GM23338 (cell line): ENCODE measurements at places on chromosomes 7 and 10. TPM values are rescaled to one million over a fixed set of nuclear protein-coding genes. Genes with fewer than 3 reads are reported as not detected.

DNA sequence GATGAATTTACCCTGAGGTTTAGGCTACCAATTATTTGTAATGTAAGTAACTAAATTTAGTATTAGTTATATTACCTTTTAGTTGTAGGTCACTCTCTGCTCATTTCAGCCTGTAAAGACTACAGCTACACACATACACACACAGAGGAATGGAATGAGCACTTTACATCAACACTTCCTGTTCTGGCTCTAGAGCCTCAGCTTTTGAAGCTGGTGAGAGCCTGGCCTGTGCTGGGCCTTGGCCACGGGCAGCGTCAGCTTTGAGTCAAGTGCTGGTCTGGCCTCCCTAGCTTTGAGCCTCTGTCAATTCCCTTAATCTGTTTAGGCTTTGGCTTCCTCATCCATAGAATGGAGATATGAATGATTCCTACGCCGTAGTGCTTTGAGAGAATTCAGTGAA is 141.7 kb downstream of the EGFR start:
- no peaks in the 10 kb centered on the region for H3K27me3 ChIP-seq
- H3K36me3 ChIP-seq: no peaks in the 10 kb centered on the region
- no peak overlapping the region for H3K4me3 ChIP-seq
- no peak for DNase-seq
- H3K27ac ChIP-seq: no peak overlapping the region

The LLCFC1 gene
- not detected in 2 replicates for total RNA-seq

The THSD7A gene
- total RNA-seq: 1.3 and 1.7 TPM in 2 replicates

The ANKRD26 gene
- total RNA-seq: 7.1 and 7.9 TPM in 2 replicates

The HOGA1 gene
- total RNA-seq: not detected in 2 replicates

- peaks cover 36% of the 10 kb centered on the region for H3K4me1 ChIP-seq
- peak overlapping the region; percentile 95 for H3K27ac ChIP-seq
- peaks cover 15% of the 10 kb centered on the region; the same call in 1 of the 2 replicates for H3K36me3 ChIP-seq
- peak; percentile 31 for DNase-seq
- H3K4me3 ChIP-seq: peak overlapping the region; percentile 85
Measured at GRCh38 chr10:44382981-44383748, 1.7 kb downstream of the CXCL12 start.

GRCh38 chr10:89567576-89568245 is 32.3 kb upstream of the SLC16A12 start:
- H3K27me3 ChIP-seq: no peaks in the 10 kb centered on the region
- H3K36me3 ChIP-seq: no peaks in the 10 kb centered on the region
- H3K4me1 ChIP-seq: peaks cover 6% of the 10 kb centered on the region
- DNase-seq: no peak

The VPS50 gene
- 12.3 and 20.5 TPM in 2 replicates for total RNA-seq

- H3K27me3 ChIP-seq: no peaks in the 10 kb centered on the region
- H3K36me3 ChIP-seq: no peaks in the 10 kb centered on the region
- H3K27ac ChIP-seq: no peak overlapping the region
Measured at GRCh38 chr10:24496906-24497305, 226.8 kb downstream of the ARHGAP21 start.

DNA sequence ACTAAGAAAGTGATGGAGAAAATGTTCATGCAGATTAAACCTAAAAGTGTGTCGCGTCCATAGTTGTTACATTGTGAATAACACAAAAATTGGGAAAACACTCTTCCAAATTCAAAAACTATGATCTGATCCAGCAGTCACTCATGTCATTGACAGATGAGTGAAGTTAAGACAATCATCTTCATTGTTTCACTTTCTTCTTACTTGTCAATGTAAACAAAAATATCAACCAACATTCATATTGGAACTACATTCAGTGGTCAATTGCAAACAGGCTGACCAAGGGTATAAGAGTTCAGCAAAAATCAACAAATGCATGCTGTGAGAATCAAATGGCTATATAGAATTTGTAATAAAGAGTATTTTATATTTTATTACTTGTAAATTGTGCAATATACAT is 1.8 kb downstream of the FRMPD2 start:
- no peaks in the 10 kb centered on the region for H3K27me3 ChIP-seq
- no peak overlapping the region for H3K27ac ChIP-seq
- no peaks in the 10 kb centered on the region for H3K36me3 ChIP-seq
- no peak overlapping the region for H3K4me3 ChIP-seq
- H3K4me1 ChIP-seq: no peaks in the 10 kb centered on the region

DNA sequence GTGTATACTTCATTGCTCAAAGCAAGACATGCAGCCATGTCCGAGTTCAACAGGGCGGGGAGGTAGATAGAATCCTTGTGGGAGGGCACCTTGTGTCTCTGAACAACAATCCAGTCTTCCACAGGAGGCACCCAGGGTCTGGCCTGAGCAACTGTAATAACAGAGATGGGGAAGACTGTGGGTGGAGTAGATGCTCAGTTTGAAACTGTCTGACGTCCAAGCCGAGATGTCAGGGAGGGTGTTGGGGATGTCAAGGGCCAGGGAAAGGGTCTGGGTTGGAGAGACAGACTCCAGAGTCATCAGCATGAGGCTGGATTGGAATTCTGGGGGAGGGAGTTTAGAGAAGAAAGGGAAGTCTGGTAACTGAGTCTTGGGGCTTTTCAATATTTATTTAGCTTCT is 88.0 kb downstream of the FANK1 start:
- DNase-seq: no peak
- H3K36me3 ChIP-seq: no peaks in the 10 kb centered on the region
- H3K27me3 ChIP-seq: no peaks in the 10 kb centered on the region
- peaks cover 5% of the 10 kb centered on the region; the same call in 1 of the 2 replicates for H3K4me1 ChIP-seq
- H3K27ac ChIP-seq: no peak overlapping the region

- no peak overlapping the region for H3K4me3 ChIP-seq
- H3K27me3 ChIP-seq: no peaks in the 10 kb centered on the region
- DNase-seq: no peak
- H3K4me1 ChIP-seq: no peaks in the 10 kb centered on the region
- no peaks in the 10 kb centered on the region for H3K36me3 ChIP-seq
Measured at GRCh38 chr10:70828923-70829322, 13.2 kb downstream of the SGPL1 start.

DNA sequence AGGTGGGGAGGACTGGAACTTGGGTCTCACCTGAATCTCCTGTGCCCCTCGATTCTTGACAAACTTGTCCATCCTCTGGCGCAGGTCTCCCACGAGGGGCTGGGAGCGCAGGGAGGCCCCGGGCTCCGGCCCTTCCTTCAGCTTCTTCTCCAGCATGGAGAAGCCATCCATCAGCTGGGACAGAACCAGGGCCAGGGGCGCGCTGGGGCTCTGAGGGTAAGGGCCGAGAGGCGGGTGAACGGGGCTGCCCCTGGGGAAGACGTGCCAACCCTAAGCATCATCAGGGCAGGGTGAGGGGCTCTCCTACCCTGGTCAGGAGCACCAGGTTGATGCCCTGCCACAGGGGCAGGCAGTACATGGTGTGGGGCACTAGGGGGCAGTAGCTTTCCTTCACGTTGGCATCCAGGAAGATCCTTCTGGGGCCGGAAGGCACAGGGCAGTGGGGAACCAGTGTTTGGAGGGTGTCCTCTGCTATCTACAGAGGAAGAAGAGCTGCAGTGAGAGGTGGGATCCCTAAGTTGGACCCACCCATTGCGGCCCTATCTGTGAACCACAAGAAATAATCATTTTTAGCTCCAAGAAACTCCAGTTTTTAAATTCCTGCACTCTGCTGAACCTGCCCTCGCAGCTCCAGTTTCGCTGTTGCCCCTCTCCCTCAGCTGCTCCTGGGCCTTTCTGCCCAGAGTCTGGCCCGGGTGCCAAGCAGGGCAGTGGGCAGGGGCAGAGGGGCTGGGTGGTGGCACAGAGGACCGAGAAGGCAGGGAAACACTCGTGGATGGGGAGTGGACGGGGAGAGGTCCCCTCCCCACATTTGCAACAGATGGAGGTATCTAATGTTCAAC is 10.8 kb upstream of the PYROXD2 start:
- DNase-seq: peak; percentile 87
- H3K4me1 ChIP-seq: no peaks in the 10 kb centered on the region
- H3K36me3 ChIP-seq: no peaks in the 10 kb centered on the region
- H3K27me3 ChIP-seq: no peaks in the 10 kb centered on the region

- H3K27ac ChIP-seq: no peak overlapping the region
- DNase-seq: no peak
- no peaks in the 10 kb centered on the region for H3K36me3 ChIP-seq
- no peaks in the 10 kb centered on the region for H3K27me3 ChIP-seq
- H3K4me3 ChIP-seq: no peak overlapping the region
Measured at GRCh38 chr7:122675011-122675410, 23.9 kb downstream of the RNF133 start.

- H3K4me1 ChIP-seq: no peaks in the 10 kb centered on the region; the same call in 1 of the 2 replicates
- no peak overlapping the region for H3K4me3 ChIP-seq
- no peak overlapping the region for H3K27ac ChIP-seq
- no peak for DNase-seq
- H3K27me3 ChIP-seq: no peaks in the 10 kb centered on the region
Measured at GRCh38 chr7:156751319-156751718, 110.7 kb downstream of the RNF32 start.

The HMX3 gene
- total RNA-seq: 0.23 and 0.35 TPM in 2 replicates

DNA sequence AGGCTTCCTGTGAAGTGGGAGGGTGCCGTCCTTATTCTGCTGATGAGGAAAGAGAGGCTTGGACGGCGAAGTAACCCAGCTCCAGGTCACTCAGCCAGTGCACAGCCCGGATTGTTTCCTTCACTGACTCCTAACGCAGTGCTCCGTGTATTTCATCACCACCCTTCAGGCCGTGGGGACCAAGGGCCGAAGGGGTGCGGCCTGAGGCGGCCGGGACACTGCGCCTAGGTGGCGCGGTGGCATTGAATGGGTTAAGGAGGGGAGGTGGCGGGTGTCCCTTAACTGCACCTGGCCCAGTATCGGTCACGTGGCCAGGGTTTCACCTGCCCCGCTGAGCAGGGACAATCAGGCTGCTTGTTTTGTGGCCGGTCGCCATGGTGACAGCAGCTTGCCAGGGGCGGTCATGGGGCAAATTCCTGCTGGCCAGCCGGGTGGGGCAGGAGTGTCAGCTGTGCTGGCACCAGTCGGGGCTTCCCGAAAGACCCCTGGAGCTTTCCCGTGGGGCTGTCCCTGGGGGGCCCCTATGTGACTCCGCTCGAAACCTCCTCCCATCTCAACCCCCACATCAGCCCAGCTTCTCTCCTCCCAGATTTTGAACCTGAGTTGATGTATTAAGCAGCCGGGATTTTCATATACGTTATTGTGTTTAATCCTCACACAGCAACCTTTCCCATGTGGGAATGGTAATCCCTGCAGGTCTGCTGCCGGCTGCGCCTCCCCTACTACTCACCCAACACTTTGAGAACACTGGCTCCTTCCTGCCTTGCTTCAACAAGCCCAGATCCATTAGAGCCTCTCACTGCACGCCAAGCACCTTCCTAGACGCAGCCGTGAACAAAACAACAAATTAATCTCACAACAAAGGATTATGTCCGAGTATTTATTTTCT is 4.4 kb upstream of the ABHD11 start:
- H3K4me3 ChIP-seq: peak overlapping the region; percentile 44
- peak overlapping the region; percentile 83 for H3K27ac ChIP-seq
- peaks cover 35% of the 10 kb centered on the region for H3K27me3 ChIP-seq

The C10orf90 gene
- 0.43 and 0.76 TPM in 2 replicates for total RNA-seq

DNA sequence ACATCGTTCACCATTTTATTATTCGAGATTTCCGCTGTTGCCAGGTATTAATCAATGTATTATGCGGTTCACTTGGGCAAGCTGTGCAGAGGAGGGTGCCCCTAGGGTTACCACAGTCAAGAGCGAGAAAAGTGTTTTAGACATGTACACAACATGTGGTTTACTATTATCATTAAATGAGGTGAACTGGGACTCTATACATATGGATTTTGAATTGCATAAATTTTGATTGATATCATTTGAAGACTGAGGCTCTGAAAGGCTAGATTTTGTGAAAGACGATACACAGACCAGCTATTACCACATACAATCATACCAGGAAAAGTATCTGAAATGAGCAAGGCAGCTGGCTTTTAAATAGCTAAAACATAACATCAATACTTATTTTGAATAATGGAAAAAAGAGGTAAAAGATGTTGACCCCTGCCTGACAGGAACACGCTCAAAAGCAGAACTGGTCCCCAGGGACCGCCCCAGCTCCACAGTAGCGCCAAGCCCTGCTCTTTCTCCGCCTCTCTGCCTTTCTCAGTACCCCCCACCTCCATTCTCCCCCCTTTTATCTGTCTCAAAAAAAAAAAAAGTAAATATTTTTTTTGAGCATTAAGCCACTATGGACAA is 413.4 kb upstream of the MKI67 start:
- H3K27ac ChIP-seq: no peak overlapping the region
- peaks cover 89% of the 10 kb centered on the region for H3K4me1 ChIP-seq
- no peaks in the 10 kb centered on the region for H3K36me3 ChIP-seq
- no peak for DNase-seq
- H3K27me3 ChIP-seq: no peaks in the 10 kb centered on the region
- peak overlapping the region; percentile 48 for H3K4me3 ChIP-seq

GRCh38 chr7:32507414-32507813 is 12.1 kb downstream of the AVL9 start:
- H3K27ac ChIP-seq: no peak overlapping the region
- H3K36me3 ChIP-seq: no peaks in the 10 kb centered on the region
- no peak for DNase-seq
- no peaks in the 10 kb centered on the region for H3K27me3 ChIP-seq
- H3K4me3 ChIP-seq: no peak overlapping the region

- H3K4me1 ChIP-seq: peaks cover 7% of the 10 kb centered on the region; the same call in 1 of the 2 replicates
- no peaks in the 10 kb centered on the region for H3K27me3 ChIP-seq
- H3K36me3 ChIP-seq: no peaks in the 10 kb centered on the region
- no peak overlapping the region for H3K4me3 ChIP-seq
- H3K27ac ChIP-seq: no peak overlapping the region
- peak; percentile 76 for DNase-seq
Measured at GRCh38 chr7:108613147-108613948, 43.7 kb downstream of the DNAJB9 start.

DNA sequence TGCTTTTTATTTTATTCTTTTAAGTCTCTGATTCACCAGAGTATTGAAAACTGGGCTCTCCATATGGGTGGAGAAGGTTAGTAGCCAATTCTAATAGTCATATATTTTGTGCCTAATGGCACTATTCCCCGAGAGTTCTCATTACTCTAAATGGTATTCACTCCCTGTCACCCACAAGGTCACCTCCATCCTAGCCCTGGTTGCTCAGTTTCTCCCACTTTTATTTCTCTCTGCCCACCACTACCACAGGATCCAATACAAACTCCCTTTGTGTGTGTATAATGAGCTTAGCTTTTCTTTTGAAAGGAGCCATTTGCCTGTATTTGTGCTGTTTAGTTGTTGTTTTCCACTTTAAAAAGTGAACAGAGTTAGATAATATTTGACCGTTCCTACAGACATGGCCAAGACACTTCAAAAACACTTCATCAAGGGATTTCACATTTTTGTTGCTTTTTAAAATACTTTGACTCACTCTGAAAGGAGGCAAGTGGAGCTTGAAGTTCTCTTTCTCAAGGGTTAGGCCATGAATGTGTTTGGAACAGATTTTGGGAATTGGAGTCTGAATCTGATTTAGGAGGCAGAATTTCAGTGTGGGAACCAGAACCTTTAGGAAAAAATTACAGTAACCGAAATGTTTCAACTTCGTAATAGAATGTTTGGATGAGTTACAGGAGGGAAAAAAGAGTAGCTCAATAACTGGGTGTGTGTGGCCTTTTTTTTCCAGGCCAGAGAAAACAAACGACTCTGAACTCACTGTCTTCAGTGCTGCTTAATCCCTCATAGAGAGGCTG is 321.3 kb downstream of the BICC1 start:
- H3K27ac ChIP-seq: no peak overlapping the region
- H3K36me3 ChIP-seq: no peaks in the 10 kb centered on the region
- no peaks in the 10 kb centered on the region for H3K4me1 ChIP-seq
- no peaks in the 10 kb centered on the region for H3K27me3 ChIP-seq
- no peak for DNase-seq
